ENCODE measurements at places on chromosomes 4 and X.

- DNase-seq = no peak
Measured at GRCh38 chrX:67953658-67954057, 409.8 kb downstream of the AR start.

GRCh38 chr4:18034099-18034498 lies 12.5 kb upstream of the LCORL start:
- DNase-seq = no peak

GRCh38 chr4:173039617-173040577 lies 128.7 kb upstream of the GALNT7 start:
- no peak for DNase-seq

DNA sequence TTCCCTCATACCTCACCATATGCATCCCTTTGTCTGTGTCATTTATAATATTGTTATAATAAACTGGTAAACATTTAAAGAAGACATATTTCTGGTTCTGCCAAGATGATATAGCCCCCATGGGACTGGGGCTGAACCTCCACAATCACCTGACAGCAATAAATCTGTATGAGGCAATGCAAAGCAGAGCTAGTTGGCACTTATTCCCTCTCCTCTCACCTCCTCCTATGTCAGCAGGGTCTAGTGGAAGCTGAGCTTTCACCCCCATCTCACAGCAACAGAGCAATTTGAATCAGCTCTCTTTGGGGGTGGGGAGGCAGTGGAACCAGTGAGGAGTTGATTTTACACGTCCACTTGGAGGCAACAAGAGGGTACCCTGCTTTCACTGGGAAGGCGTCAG lies 206.9 kb downstream of the AR start:
- no peak for DNase-seq

GRCh38 chr4:77586951-77587383 lies 18.7 kb upstream of the CXCL13 start:
- DNase-seq = no peak

GRCh38 chrX:24672701-24673190 lies 21.0 kb upstream of the POLA1 start:
- no peak for DNase-seq

DNA sequence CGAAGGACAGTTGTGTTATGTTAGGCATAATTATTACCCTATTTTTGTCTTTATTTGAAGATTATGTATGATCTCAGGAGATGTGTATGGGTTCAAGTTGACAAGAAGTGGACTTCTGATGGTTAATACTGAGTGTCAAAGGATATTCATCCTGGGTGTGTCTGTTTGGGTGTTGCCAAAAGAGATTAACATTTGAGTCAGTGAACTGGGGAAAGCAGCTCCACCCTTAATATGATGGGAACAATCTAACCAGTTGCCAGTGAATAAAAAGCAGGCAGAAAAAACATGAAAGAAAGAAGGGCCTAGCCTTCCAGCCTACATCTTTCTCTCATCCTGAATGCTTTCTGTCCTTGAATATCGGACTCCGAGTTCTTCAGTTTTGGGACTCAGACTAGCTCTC lies 332.6 kb downstream of the DTHD1 start:
- DNase-seq = no peak

GRCh38 chr4:184649971-184650855 lies 675 bp downstream of the PRIMPOL start:
- DNase-seq = no peak

DNA sequence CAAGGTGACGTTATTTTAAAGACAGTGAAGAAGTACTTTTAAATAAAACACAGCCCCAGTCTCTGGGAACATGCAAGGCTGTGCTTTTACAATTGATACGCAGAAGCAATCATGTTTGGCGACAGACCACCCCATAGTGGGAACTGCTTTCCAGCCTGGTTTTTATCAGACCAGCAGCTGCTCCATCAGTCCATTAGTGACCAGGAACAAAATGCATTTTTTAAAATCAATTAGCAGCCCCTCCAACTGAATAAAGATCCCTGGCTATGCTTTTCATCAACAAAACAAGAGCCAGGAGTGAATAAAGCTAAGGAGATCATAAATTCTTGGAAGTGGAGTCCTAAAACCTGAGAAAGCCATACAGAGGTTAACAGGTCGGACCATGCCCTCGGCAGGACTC lies 153.0 kb upstream of the TENM3 start:
- DNase-seq = no peak

- no peak for DNase-seq
Measured at GRCh38 chrX:22674932-22675331, 324.8 kb upstream of the DDX53 start.

DNA sequence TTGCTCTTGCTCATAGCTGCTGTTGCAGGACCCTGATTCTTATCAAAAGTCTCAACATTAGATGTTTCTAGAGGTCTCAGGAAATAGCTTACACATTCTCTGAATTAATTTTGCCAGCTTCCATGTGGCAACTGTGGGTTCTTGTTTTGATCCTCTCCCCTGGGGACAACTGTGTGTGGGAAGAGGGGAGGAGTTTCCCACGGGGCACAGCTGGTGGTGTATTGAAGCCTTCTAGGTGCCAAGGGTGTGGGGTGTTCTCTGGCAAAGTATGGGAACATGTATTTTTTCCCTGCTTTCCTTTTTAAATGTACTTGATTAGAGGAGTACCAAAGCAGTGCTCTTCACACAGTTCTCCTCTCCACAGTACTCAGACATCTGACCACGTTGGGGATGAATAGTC lies 212.7 kb downstream of the RPA4 start:
- no peak for DNase-seq

GRCh38 chrX:119817130-119817690 lies 25.8 kb upstream of the RPL39 start:
- DNase-seq = no peak

DNA sequence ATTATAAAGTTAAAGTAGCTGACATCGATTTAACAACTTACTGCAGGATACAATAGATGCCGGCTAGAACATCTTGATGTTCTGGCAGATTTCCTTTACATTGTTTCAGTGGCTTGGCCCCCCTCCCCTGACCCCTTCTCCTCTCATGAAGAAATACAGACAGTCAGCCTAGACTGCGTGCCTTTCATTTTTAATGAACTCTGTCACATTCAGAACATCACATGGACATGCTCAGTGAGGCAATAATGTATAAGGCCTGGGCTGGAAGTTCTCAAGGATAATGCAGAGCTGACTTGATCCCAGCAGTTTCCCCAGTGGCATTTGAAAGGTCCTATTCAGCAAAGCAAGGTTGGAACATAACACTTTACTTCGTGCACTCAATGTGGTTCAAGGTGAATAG lies 239.2 kb downstream of the ANK2 start:
- no peak for DNase-seq

DNA sequence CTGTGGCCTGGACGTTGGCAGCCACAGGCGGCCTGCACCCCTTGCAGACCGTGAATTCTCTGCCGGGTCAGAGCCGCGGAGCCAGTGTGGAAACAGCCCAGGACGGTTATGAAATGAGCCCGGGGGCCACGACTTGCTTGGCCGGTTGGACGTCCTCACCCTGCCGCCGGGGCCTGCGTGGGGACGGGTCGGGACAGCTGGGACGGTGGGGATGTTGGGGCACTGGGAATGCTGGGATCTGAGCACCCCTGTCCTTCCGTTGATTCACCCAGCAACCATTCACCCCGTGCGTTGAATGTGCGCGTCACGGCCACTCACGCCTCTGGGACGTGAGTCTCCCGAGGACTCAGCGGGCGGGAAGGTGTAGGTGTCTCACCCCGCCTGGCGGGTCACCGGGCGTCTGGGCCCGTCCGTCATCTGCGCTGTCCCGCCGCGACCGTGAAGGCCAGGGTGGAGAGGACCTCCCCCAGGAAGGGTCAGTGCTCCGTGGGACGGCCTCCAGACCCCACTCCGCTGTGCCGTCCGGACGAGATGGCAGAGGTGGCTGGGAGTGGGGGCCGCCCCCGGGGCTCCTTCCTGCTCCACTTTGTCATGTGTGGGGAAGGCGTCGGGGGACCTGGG lies 4.5 kb upstream of the PLCXD1 start:
- DNase-seq = no peak

- DNase-seq = no peak
Measured at GRCh38 chrX:323721-324628, 5.4 kb upstream of the GTPBP6 start.

- DNase-seq = no peak
Measured at GRCh38 chr4:108940634-108941033, 177.8 kb upstream of the ETNPPL start.

GRCh38 chr4:86564795-86565194 lies 29.3 kb upstream of the PTPN13 start:
- DNase-seq = no peak

DNA sequence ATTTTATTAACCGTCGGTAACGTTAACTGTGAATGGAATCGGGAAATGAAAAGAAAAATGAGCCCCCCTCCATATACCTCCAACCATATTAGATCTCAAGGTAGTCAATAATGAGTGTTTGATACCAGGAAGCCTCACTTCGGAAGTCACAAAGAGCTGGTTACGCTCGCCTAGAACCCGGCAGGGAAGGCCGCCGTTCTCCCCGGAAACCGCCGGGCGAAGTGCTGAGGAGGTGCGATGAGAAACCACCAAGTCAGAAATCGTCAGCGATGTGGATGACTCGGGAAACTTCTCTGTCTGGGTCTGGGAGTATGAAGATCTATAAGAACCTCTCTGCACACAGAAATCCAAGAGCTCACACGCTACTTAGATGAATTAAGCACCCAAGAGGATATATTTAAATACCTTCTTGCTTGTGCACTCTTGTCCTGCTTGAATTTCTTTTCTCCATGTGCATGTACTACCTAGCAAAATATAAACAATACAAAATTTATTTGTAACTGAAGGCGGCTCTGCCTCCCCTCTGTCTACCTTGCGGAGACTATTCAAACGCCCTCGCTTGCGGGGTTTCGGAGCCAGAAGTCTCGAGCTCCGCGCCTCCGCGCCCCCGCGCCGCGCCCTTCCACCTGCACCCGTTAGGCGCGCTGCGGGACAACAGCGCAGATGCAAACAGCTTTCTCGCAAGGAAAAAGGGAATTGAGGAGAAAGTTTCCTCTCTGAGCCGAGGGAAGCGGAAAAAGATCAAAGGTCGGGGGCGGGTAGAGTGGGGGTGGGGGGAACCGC lies 17.8 kb downstream of the NKX6-1 start:
- DNase-seq = no peak

DNA sequence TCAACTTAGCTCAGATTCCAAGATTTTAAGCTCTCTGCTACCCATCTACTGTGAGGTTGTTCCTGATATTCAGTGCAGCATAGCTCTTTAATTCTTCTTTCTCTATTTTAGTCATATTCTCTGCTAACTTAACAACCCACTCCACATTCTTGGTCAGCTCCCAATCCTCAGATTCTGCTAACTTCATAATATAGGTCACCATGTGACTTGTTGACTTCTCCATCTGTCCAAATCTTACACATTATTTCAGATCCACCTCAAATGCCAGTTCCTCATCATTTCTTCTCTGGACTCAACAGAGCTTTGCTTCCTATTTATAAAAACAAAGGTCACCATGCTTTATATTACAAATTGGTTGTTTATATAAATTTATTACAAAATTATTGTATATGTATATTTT lies 29.3 kb upstream of the RXFP1 start:
- DNase-seq = no peak

- no peak for DNase-seq
Measured at GRCh38 chr4:153514001-153514526, 47.9 kb downstream of the TMEM131L start.

DNA sequence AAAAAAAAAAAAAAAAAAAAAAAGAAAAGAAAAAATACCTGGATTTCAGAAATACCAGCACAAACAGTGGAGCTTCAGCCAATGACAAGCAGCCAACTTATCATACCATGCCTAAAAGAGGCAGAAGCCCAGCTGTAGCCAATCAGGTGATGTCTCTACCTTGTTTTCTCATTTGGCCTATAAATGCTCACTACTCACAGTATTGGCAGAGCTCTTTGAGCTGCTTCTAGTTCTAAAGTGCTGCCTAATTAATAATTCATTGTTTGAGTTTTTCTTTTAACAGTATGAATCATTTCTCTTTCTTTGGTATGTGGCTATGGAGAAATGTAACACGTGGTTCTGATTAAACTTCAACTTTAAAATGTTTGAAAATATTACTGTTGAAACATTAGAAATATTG lies 188.8 kb upstream of the TECRL start:
- DNase-seq = no peak

GRCh38 chr4:98802770-98803198 lies 126.1 kb downstream of the EIF4E start:
- no peak for DNase-seq

DNA sequence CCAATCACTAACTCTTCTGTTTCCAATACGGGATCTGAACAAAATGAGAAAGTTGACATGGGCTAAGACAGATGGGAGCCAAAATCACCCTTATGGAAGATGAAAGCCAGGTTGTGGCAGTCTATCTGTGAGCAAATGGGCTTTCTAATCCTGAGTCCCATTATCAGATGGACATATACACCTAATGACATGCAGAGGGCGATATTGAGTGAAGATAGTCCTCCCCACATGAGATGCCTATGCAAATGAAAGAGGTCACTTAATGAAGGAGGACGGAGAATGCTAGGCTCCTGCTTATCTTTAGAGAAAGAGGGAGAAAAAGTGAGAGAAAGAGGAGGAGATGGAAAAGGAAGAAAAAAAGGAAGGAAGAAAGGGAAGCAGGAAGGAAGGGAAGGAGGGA lies 547.5 kb downstream of the NLGN4X start:
- DNase-seq = no peak

DNA sequence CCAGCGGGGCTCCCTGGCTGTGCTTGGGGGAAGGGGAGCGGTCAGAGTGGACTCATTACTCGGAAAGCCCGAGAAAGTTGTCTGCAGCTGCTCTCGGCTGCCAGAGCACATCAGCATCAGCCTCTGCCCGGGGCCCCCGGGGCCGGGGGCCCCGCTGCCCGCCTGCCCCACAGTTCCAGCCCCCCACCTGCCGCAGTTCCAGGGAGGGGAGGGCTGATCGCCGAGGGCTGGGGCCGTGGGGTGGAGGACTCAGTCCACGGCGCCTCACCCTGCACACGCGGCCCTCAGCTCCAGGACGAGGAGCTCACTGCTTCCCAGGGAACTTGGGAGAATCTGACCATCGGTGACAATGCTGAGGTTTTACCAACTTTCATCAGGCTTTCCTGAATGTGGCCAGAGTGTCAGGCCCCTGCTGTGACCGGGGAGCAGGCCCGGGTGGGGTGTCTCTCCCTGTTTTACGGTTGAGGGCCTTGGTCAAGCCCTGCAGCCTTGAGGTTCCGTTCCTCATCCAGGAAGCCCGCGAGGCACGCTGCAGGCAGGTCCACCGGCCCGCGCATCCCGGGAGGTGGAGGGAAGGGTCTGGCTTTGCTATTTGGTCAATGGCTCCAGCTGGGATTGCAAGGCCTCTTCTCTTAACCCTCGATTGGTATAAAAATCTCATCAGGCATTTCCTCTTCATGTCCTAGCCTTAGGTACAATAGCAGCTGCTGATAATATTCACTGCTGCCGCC lies 57.2 kb downstream of the CPZ start:
- no peak for DNase-seq

All from stimulated activated CD8-positive, alpha-beta memory T cell treated with anti-CD3 and anti-CD28 coated beads, Interleukin-4, amount 100 ng/mL, for 4 hours (primary cell).